ENCODE measurements at places on chromosomes 4 and X.

DNA sequence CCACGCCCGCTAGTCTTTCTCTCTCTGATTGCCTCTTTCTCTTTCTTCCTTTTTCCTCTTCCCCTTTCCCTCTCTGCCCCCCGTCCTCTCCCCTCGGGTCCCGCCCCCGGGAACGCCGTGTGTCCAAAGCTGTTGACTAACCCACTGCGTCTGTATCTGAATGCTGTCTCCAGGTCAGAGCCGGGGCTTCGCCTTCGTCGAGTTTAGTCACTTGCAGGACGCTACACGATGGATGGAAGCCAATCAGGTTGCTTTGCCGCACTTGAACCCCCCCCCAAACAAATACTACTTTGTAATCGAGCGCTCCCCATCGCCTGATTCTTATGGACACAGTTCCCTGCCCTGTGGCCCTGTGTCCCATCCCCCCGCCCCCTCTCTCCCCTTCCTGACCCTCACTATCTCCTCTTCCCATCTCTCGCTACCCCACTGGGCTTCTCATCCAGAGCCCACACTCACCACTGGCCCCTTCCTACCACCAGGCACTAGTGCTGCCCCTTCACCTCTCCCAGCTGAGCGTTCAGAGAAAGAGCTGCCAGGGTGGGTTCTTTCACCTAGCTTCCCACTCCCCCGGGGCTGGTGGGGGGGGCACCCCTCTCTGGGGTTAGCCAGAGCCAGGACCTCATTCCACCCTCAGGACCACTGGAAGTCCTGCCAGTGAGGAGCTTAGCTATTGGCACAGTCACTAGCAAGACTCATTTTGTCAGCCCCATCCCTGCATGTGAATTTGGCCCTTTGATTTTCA lies 18.6 kb upstream of the UBA1 start:
- DNase-seq, result no peak

DNA sequence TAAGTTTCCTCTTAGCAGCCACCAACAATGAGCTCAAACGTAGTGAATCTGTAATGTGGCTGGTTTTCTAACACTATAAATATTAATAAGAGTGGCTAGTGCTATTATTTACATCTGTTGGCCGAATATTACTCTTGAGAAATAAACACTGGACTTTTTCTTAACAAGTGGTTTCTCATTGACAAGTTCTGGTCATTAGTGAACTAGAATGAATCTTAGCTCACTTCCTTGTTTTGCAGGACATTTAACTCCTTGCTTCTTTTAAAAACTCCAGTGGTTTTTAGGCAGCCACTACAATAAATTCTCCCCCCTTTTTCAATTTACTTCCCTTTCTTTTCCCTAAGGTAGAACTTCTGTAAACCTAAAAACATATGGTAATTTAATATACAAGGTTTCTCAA lies 177.2 kb downstream of the ARAP2 start:
- DNase-seq, result no peak

- no peak for DNase-seq
Observed at GRCh38 chr4:38925492-38926413, 58.1 kb downstream of the FAM114A1 start.

GRCh38 chr4:186762865-186763264 lies 39.2 kb upstream of the FAT1 start:
- DNase-seq, result no peak

- DNase-seq, result no peak
Observed at GRCh38 chrX:20472148-20472547, 205.4 kb upstream of the RPS6KA3 start.

GRCh38 chr4:142402900-142403299 lies 443.2 kb downstream of the INPP4B start:
- DNase-seq, result no peak

GRCh38 chrX:22136711-22137110 lies 104.6 kb downstream of the PHEX start:
- DNase-seq, result no peak

DNA sequence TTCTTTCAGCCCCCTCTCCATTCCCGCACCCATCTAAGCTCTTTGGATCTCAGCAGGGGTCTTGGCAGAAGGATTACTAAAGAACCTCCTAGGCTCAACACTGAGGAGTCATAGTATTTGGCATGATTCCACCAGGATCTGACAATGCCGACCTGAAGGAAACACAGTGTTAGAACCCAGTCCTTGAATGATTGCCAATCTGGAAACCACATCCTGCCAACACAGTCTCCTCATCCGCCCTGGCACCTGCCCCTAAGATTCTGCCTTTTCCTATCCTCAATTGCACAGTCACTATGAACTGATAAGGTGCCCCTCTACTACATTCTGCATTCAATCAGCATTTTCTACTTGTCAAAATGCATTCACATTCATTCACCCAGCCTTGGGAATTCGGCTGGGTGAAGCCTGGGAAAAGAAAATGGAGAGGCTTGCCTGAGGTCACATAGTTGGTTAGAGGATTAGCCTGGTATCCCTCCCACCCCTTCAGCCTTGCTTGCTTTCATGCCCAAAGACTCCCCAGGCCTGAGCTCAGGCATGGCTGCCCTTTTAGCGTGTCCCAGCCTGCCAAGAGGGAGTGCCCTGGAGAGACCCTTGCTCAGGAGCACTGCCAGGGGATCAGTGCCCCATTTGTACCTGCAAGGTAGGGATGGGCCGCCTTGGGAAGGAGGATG lies 2.2 kb upstream of the CLDN2 start:
- DNase-seq, result no peak

- DNase-seq, result no peak
Observed at GRCh38 chrX:124605511-124605910, 259.1 kb downstream of the SH2D1A start.
